ENCODE measurements at places on chromosomes 5 and 9.

DNA sequence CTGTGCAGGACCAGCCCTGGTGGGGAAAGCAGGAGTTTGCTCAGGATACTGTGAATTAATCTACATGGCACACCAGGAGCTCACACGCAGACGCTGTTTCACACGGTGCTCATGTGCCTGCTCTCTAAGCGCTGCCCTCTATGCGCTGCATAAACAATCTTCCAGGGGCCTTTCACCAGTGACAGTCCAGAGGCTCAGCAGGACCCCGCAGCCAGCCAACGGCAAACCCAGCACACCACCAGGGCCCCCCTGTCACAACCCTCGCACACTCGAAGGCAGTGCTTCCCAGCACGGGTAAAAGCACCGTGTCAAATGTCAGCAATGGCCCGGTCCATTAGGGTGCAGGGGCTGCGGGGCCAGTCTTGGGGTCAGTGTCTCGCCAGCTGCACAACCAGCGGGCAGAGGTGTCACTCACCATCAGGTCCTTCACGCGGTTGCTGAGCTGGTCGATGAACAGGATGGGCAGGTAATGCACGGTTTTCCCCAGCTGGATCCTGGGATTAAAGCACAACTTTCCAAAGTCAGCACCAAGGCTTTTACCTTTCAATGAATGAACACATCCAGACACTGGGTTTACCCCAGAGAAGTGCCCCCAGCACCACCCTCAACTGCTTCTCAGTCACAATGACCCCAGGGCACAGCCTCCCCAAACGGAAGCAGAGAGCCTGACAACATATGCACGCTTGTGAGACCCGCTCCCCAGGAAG is 7.3 kb downstream of the CLPTM1L start:
- no peak for DNase-seq

DNA sequence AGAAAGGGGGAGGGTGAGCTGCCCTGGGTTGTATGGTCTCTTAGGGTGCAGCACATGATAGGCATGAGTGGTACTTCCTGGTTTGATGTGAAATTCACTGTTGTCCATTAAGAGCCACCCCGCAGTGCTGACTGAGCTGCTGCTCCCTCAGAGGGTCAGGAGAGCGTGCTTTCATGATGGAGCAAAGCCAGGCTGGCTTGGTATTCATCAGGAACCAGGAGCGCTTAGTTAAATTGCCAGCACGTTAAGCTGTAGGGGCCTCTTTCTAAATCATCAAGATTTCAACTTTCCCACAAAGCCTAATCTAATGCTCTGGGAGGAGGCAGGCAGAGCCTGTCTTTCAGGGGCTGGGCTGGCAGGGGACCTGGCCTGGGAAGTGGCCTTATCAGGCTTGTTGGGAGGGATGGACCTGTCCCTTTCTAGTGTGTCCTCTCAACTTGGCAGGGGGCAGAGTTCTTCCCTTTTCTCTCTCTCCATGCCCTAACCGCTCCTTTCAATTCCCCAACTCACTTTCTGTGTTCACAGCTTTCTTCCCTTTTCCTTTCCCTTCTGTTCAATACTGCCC is 7.9 kb downstream of the CYSTM1 start:
- no peak for DNase-seq

GRCh38 chr9:88535226-88536022 is 446 bp downstream of the NXNL2 start:
- DNase-seq: no peak

- no peak for DNase-seq
Measured at GRCh38 chr5:82512025-82512424, 233.9 kb upstream of the RPS23 start.

DNA sequence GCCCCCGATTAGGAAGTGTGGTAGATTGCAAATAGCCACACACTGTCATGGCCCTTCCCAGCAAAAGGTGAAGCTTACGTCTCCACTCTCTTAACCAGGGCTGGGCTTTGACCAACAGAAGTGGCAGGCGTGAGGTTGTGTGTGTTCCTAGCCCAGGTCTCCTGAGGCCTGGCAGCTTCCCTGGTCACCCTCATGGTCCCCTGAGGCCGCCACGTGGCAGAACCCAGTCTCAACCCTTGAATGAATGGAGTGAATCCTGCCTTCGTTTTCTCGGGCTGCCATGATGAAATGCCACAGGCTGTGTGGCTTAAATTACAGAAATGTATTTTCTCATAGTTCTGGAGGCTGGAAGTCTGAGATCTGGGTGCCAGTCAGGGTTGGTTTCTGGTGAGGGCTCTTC is 370.4 kb downstream of the IRX2 start:
- DNase-seq: no peak

DNA sequence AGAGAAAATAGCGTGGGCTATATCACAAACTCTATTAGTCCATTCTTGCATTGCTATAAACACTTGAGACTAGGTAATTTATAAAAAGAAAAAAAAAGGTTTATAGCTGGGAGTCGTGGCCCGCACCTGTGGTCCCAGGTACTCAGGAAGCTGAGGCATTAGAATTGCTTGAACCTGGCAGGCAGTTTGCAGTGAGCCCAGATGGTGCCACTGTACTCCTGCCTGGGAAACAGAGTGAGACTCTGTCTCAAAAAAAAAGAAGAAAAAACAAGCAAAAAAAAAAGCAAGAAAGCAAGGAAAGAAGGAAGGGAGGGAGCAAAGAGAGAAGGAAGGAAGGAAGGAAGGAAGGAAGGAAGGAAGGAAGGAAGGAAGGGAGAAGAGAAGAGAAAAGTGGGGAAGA is 904.2 kb upstream of the EDIL3 start:
- DNase-seq: no peak

- no peak for DNase-seq
Measured at GRCh38 chr5:94260096-94260495, 358.3 kb downstream of the KIAA0825 start.

- DNase-seq: no peak
Measured at GRCh38 chr5:170719551-170719950, 64.0 kb upstream of the GABRP start.

DNA sequence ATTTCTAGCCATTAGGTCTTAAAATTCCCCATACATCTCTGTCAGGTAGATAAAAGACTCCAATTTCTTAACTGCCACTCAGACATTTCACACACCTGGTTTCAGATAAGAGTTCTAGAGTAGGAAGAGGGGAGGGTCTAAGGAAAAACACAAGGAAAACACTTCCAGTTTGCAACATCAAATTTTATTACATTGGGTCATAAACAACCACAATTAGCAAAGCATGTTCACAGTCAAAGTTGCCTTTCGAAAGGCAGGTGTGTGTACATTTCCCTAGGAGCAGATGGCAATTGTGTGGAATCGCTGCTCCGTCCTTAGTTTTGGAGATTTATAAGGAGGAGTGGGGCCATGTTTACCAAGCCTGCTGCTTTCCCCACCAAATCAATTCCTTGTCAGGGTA is 120.8 kb downstream of the DMRT2 start:
- no peak for DNase-seq

GRCh38 chr9:25752398-25752797 is 74.2 kb upstream of the TUSC1 start:
- no peak for DNase-seq

- DNase-seq: no peak
Measured at GRCh38 chr5:132083071-132083678, 9.6 kb downstream of the CSF2 start.

GRCh38 chr9:109408759-109409462 is 88.1 kb upstream of the EPB41L4B start:
- DNase-seq: no peak

DNA sequence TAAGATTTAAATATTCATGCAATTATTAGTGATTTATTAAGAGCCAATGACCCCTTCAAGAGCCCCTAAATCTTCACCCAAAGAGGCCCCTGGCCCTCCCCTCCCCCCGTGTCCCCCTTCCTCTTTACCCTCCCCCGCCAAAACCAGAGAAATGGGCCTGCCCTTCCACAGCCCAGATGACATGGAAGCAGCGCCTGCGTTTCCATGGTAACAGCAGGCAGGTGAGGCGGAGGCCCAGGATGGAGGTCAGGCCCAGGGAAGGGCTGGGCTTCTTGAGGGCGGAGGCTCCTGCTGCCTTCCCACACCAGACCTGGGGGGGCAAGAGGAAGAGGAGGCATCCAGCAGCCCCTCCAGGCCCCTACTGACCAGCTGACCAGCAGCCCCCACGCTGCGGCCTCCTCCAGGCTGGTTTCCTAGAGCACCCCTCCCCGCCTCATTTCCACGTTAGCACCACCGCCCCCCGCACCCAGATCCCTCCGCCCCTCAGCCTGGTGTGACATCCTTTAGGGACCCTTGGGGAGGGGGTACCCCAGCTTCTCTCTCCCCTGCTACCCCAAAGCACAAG is 37.4 kb downstream of the UNC5A start:
- DNase-seq: no peak

- no peak for DNase-seq
Measured at GRCh38 chr5:60435808-60436207, 264.2 kb downstream of the DEPDC1B start.

DNA sequence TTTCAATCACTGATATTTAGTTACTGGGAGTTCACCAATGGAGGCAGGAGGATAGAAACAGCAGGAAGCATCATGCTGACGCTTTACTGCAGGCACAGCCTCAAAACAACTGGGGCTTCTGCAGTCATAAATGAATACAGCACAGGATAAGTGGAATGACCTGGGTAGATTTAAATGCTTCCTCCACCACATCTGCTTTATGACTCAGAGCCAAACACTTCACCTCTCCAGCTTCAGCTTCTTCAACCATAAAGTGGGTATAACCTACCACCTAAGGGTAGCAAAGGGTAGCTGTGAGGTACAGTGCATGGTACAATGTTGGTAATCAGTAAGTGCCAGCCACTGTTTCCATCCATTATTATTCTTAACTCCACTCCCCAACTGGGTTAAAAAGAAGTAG is 28.4 kb downstream of the RASEF start:
- no peak for DNase-seq

- no peak for DNase-seq
Measured at GRCh38 chr9:111794835-111795556, at the start of gene SHOC1. SHOC1 (minus strand) TSS chr9:111794937; CDS start chr9:111791418, 3,519 bp downstream.

GRCh38 chr9:14306672-14307660 is 7.0 kb downstream of the NFIB start:
- DNase-seq: no peak

- DNase-seq: no peak
Measured at GRCh38 chr5:87413343-87413645, 564 bp upstream of the CCNH start.

DNA sequence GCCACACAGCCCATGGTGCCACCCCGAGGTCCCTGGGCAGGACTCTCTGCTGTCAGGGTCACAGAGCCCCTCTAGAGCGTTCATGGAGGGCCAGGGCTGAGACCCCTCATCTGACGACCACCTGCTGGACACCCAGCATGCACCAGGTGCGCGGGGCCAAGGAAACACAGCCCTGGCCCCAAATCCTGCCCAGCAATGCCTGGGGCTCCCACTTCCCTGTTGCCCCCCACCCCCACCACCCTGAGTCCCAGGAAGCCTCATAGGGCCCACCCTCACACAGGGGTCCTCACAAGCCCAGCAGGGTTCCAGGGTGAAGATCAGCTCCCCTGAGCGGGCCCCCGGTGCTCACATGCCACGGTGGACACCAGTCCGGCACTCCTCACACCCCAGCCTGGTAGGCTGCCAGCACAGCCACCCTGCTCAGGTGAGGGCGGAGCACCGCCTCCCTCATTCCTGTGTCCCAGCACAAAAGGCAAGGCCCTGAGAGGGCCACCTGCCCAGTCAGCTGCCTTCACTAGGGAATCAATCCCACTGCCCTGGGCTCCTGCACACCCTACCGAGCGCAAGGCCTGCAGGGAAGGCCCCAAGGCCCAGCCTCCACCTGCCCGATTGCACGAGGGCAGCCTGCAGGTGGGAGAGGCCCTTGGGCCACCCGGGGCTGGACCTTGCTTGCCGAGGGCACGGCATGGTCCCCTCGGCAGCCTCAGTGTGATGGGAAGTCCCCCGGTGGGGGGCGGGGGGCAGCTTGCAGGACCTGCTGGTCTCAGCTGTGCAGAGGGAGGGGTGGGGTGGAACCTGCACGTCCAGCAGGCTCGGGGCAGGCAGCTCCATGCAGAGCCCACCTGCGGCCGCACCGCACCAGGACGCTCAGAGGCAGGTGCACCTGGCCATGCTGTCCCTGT is 56.4 kb upstream of the UBAC1 start:
- DNase-seq: no peak

- DNase-seq: no peak
Measured at GRCh38 chr5:38551030-38552017, 5.1 kb downstream of the LIFR start.

DNA sequence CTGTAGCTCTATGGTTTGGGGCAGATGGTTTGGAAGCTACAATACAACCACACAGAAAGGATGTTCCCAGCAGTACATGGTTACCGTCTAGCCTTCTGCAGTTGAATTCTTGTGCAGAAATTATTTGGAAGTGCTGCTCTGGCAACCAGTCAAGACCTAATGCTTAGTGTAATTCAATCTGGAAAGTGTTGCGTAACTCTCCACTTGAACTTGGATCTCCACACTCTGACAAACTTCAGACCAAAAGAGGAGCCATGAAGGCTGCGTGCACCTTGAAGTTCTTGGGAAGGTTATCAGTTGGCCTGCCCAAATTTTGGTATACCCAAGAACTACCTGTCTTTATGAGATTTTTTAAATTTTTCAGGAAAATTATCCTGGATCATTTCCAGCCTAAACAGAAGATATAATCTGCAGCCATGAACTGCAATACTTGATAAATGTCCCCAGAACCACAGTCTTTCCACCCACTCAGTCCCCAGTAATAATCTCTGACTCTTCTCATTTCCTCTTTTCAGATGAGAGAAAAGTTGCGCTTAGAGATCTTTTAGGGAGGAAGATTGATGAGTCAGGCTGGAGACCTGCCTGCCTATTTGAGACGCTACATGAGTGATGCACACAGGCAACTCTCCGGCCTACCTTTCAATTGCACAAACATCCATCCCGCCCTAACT is 159.9 kb downstream of the FANCC start:
- DNase-seq: no peak

DNA sequence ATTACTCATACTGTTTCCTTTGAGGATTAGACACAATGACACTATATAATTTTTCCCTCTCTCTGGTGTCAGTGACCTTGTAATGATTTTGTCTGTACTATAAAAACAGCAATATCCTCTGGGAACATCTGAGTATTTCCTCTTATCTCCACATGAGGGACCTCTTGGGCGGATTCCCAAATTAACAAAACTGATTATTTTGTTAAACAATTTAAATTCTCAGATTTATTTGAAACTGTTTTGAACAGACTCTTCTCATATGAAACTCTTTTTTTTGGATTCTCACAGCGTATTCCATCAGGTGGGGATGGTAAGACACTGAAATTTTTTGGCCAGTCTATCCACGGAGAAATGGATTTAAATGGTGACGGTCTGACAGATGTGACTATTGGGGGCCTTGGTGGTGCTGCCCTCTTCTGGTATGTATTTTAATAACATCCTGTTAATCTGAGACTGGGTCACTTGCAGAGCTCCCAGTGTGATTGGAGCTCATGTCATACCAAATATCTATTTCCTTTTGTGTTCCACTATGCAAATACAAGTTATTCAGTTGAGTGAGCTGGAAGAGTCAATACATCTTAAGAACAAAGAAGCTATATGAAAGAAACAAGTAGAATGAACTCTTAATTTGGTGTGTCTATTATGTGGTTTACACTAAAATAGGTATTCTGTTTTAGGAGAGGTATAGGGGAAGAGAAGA is 73.8 kb upstream of the ITGA2 start:
- no peak for DNase-seq

- no peak for DNase-seq
Measured at GRCh38 chr5:5221724-5222123, 81.6 kb downstream of the ADAMTS16 start.

GRCh38 chr9:74132986-74133385 is 364.1 kb upstream of the RORB start:
- no peak for DNase-seq

- DNase-seq: no peak
Measured at GRCh38 chr5:32964261-32964660, 253.1 kb downstream of the NPR3 start.

GRCh38 chr5:64794053-64794770 is 25.5 kb downstream of the CWC27 start:
- DNase-seq: no peak
